Neural cell (in vitro differentiated cells): ENCODE measurements at places on chromosomes 1 and 21. TPM values are rescaled to one million over a fixed set of nuclear protein-coding genes. Genes with fewer than 3 reads are reported as not detected.

NES gene
- 9.9 and 13.7 TPM in 2 replicates for polyA plus RNA-seq

PRAMEF9 gene
- polyA plus RNA-seq = not detected in 2 replicates

TDRD10 gene
- not detected in 2 replicates for polyA plus RNA-seq

C1QB gene
- polyA plus RNA-seq = not detected in 2 replicates

GPA33 gene
- polyA plus RNA-seq = 0.14 and 0.28 TPM in 2 replicates

CHODL gene
- 22.2 and 28.8 TPM in 2 replicates for polyA plus RNA-seq

NTMT2 gene
- 0.27 and 0.44 TPM in 2 replicates for polyA plus RNA-seq

LENEP gene
- polyA plus RNA-seq = 3.9 TPM in 1 of 2 replicates, not detected in the other

SLC6A17 gene
- polyA plus RNA-seq = 3.5 TPM in 2 replicates

APOBEC4 gene
- polyA plus RNA-seq = not detected in 2 replicates

OR14I1 gene
- not detected in 2 replicates for polyA plus RNA-seq

FMN2 gene
- polyA plus RNA-seq = 23.9 and 24.8 TPM in 2 replicates

LCE1D gene
- polyA plus RNA-seq = not detected in 2 replicates

DNASE2B gene
- 26.1 and 27.9 TPM in 2 replicates for polyA plus RNA-seq

RGS13 gene
- polyA plus RNA-seq = not detected in 2 replicates

EXO1 gene
- polyA plus RNA-seq = 0.32 and 0.92 TPM in 2 replicates

NKAIN1 gene
- polyA plus RNA-seq = 33.4 and 55.3 TPM in 2 replicates

FMO3 gene
- not detected in 2 replicates for polyA plus RNA-seq

BTBD8 gene
- polyA plus RNA-seq = 36.6 and 38.6 TPM in 2 replicates

OR2T35 gene
- polyA plus RNA-seq = not detected in 2 replicates

ELAPOR1 gene
- 16.8 and 18.8 TPM in 2 replicates for polyA plus RNA-seq

IRF6 gene
- not detected in 2 replicates for polyA plus RNA-seq

IL19 gene
- polyA plus RNA-seq = not detected in 2 replicates

RAB7B gene
- polyA plus RNA-seq = not detected in 2 replicates

TEKT2 gene
- polyA plus RNA-seq = 32.1 and 34.7 TPM in 2 replicates

KRTAP7-1 gene
- polyA plus RNA-seq = not detected in 2 replicates

SLC25A34 gene
- polyA plus RNA-seq = 5.4 and 5.5 TPM in 2 replicates

PDPN gene
- polyA plus RNA-seq = 0.16 and 0.63 TPM in 2 replicates

AMIGO1 gene
- polyA plus RNA-seq = 12.0 and 12.6 TPM in 2 replicates

IFFO2 gene
- polyA plus RNA-seq = 2.6 and 4.6 TPM in 2 replicates

IGSF3 gene
- polyA plus RNA-seq = 81.1 and 81.4 TPM in 2 replicates

IL20 gene
- polyA plus RNA-seq = not detected in 2 replicates

BPNT1 gene
- 38.4 and 47.2 TPM in 2 replicates for polyA plus RNA-seq

COP1 gene
- 71.9 and 72.3 TPM in 2 replicates for polyA plus RNA-seq

DIRAS3 gene
- polyA plus RNA-seq = 8.0 and 8.9 TPM in 2 replicates
